ENCODE measurements at places on chromosomes 11 and 22. TPM values are rescaled to one million over a fixed set of nuclear protein-coding genes. Genes with fewer than 3 reads are reported as not detected.
A peak's percentile ranks its signal among the peaks of the same experiment; 100 is the strongest.

Gene TRIM49D1
- total RNA-seq = not detected

Gene RIC3
- 3.3 TPM for total RNA-seq

Gene BEST1
- 1.6 TPM for total RNA-seq

Gene PISD
- 35.5 TPM for total RNA-seq

Gene MRPL23
- 65.8 TPM for total RNA-seq

Gene NRXN2
- total RNA-seq = 3.6 TPM

Gene C11orf87
- total RNA-seq = not detected

Gene KIF18A
- total RNA-seq = 1.9 TPM

Gene MPEG1
- 5.0 TPM for total RNA-seq

Gene OR2AT4
- total RNA-seq = not detected

Gene WEE1
- 23.9 TPM for total RNA-seq

Gene APOL1
- total RNA-seq = 23.3 TPM

Gene SLC25A45
- total RNA-seq = 8.4 TPM

DNA sequence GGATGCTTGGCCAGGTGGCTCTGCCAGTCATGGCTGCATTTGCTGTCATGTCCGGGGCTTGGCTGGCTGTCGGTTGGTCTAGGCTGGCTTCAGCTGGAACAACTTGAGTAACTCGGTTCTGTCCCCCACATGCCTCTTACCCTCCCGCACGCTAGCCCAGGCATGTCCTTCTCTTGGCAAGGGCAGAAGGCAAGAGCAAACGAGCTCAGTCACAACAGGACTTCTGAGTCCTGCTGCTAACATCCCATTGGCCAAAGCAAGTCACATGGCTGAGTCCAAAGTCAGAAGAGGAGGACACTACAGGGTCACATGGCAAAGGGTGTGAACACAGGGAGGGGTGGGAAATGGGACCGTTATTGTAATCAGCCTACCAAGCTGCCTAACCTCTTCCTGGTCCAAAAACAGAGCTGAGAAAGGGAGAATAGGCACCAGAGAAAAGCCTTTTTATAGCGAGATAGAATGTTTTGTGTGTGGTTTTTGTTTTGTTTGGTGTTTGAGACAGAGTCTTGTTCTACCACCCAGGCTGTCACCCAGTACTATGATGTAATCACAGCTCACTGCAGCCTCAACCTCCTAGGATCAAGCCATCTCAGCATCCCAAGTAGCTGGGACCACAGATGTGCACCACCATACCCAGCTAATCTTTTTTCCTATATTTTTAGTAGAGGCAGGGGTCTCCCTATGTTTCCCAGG is 81.9 kb downstream of the MN1 start:
- no peak for DNase-seq

DNA sequence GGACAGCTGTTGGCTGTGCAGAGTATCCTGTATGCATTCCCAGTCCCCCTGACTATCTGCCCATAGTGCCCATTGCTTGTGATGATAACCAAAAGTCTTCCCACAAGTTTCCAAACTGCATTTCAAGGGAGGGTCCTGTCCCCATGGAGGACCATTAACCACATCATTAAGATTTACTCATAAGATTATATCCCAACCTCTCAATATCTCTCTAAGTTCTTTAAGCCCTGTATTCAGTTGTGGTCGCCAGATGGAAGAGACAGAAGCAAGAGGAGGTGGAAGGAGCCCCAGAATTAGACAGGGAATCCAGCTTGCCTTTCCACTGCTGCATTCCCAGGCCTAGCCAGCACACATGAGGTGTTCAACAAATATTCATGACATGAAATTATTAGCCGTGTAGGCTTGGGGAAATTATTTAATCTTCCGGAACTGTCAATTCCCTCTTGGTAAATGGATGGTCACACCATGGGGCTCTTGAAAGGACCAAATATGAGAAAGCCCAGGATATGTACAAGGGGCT is 42.6 kb upstream of the TIMP3 start:
- no peak for DNase-seq

DNA sequence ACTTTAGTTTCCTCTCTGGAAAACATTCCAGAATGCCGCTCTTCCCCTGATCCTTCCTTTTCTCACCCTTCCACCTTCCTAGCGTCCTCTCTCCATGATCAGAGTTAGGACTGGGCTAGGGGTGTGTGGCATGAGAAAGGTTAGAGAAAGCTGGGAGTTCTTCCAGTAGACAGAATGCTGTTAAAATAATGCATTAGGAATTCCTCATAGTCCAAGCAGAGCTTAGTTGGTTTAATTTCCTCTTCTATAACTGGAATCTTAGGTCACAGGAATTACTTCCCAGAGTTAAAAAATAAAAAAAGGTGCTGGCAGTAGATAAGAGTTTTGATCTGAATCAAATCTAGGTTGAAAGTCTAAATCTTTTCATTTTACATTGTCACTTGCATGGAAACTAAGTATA is 37.2 kb upstream of the ADORA2A start:
- no peak for DNase-seq

DNA sequence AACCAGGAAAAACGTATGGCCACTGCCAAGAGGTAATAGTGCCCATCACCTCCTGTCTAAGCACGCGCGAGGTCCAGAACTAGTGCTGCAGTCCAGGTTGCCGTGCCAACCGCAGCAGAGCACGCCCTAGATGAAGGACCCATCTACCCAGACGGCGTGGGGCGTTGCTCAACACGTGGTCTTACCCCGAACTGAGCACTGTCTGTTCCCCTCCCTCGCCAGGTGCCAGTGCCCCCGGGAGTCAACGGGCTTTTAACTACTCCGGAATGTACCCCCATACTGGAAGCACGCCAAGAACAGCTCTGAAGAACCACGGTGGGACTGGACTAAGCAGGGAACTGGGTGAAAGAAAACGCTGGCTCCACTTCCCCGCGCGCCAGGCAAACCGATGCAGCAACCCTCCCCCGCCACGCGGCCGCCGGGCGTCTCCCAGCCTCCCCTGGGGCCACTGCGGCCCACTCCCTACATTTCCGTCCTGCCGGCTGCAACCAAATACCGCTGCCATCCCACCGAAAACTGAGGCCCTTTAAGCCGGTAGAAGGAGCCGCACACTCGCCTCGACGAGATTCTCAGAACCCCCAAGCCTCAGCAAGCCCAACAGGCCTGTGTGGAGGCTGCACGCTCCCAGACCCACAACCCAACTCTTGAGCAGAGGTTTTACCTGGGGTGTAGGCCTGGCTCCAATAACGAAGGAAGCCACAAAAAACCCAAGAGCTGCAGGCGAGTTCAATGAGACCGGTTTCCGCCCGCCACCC is at the start of gene HSPA8:
Gene HSPA8 (minus strand): TSS at position 734 of the 755 bp plus-strand sequence. CDS start 812 bp downstream, outside the sequence.
- DNase-seq = peak; percentile 81

GRCh38 chr22:23205339-23206049 is 25.2 kb downstream of the BCR start:
- DNase-seq = no peak

- no peak for DNase-seq
Observed at GRCh38 chr11:75031224-75031753, 42.6 kb downstream of the NEU3 start.

GRCh38 chr22:48178536-48178935 is 1416.1 kb downstream of the TBC1D22A start:
- DNase-seq = no peak

DNA sequence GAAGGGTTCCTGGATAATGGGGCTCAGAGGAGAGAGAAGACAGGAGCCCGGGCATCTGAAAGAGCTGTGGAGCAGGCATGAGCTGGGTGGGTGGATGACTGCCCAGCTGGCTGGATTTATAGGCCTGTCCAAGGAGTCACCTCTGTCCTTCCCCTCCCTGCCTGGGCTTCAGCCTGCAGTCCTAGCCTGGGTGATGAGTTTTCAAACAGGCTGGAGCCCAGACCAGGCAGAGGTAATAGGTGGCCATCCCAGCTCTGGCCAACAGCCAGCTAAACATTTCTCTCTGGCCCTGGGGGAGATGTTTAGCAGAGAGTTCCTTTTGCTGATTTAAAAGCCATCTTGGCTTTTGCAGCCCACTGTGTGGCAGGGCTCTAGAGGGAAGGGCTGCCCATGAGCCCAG is 5.4 kb downstream of the C11orf96 start:
- no peak for DNase-seq

DNA sequence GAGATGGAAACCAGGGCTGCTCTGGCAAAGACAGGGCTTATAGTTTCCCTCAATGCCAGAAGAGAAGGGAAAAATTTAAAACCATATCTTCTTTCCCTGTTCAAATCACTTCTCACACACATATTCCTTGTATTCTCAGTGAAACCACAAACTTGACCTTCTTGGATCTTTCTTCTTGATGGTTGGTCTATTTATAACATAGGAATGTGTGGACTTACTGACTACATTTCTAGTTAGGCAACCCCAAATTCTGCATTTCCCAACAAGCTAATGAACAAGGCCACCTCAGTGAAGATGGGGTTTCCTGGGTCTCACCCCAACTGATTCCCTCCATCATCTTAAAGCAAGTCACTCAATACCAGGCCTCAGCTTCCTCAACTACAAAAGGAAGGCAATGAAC is 3.8 kb upstream of the QSER1 start:
- no peak for DNase-seq

DNA sequence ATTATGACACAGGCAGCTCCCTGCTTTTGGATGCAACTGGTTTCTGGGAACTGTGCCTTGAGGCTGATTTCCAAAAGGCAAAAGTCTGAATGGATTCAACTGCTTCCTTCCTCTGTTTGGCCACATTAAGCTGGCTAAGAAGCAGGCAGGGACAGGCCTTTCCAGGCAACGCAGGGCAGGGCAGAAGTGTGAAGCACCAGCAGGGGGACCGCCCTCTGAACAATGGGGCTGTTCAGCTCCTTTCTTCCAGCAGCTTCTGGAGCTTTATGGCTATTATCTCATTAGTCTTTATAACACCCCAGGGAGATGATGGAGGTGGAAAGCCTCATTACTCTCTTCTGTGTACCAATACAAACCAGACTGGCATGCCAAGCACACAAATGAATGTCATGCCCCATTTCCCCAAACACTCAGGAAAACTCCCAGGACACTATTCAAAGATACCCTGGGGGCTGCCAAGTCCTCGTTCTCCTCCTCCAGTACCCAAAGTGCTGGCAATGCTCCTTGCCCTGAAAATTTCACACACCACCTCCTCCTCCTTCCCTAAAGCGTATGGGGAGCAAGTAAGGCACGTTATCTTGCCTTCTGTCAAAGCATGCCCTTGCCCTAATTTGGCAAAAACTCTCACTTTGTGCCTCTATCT is 21.3 kb downstream of the MORC2 start:
- DNase-seq = peak; percentile 42

DNA sequence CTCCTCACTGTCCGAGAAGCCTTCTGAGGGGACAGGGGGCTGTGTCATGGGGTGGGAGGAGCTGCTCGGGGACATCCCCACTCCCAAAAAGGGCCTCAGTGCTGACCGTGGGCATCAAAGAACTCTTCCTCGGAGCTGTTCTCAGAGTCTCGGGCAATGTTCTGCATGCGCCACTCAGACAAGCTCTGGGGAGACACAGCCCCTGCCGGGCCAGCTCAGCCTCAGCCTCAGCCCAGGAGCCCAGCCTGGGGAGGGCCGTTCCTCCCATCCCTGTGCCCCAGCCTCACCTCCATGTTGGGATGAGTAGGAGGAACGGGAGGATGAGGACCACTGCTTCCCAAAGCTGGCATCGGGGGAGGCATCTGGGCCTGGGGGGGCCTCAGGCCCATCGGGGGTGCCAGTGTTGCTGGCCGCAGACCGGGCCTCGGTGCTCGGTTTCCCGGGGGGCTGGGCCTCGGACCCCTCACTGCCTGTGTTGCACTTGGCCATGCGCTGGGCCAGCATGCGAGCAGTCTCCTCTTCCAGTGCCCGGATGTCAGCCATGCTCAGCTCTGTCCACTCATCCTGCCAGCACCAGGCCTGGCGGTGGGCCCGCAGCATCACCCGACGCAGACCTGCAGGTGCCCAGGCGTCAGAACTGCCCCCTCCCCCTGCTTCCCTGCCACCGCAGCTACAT is 5.2 kb downstream of the PITPNM1 start:
- no peak for DNase-seq

DNA sequence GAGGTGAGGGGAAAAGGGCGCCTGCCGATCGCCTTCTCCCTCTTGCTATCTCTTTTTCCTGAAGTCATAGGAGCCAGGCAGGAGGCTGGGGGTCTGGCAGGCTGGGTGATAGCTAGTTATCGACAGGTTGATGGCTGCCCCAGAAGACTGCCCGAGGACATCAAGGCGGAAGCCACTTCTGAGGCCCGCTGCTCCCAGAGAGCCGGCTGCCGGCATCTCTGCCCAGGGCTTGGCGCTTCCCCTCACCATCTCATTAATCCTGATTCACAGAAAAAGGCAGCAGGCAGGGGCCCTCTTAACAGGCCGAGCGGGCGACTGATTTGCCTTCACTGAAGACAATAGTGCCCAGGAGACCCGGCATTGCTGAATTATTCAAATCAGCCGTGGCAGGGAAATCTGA is 124.2 kb downstream of the MIAT start:
- no peak for DNase-seq

DNA sequence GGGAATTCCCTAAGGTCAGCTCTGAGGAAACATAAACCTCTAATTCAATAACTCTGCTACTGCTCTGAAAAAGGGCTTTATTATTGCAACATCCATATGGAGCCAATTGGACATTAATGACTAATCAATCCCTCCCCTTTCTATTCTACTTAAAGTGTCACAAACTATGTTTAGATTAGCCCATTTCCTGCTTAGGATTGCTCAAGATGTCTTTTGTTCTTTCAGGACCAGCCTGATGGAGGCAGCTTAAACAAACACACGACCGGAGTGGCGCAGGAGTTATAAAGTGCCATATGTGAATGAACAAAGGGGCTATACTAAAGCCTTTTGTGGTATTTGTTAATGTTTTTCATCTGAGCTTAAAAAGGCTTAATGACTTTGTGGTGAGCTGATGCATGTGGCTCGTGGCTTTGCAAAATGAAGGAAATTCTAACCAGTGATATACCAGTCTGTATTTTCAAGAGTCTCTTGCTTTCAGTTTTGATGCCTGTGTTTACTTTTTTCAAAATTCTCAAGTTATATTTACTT is 354.4 kb downstream of the SOX6 start:
- no peak for DNase-seq

DNA sequence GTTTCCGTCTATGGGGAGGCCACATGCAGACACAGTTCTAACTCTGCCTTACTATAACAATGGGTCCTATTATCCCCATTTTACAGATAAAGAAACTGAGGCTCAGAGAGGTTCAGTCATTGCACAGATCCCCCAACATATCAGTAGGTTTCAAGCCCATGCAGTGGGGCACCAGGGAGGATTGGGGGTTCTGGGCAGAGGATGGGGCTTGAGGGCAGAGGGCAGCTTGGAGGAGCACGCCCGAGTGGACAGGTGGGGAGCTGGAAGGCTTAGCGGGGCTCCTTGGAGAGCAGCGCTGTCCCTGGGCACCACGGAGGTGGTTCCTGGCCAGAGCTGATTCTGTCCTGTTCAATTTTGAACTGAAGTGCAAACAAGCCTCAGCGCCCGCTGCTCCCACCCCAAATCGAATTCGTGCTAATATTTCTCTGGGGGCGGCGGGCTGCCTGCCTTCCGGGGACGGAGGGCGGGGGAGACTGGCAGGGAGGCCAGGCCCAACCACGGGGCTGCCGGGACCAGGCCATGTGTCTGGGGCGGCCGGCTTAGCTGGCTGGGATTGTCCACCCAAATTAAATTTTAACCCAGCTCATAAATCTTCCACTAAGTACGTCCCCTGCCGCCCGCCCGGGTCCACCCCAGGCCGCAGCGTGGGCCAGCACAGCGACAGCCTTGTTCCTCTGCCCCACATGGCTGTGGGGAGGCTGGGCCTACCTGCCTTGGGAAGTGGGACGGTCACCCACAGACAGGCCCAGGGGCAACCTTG is 49.4 kb downstream of the FLRT1 start:
- peak; percentile 38 for DNase-seq
